ENCODE measurements at places on chromosomes 12 and 14.

DNA sequence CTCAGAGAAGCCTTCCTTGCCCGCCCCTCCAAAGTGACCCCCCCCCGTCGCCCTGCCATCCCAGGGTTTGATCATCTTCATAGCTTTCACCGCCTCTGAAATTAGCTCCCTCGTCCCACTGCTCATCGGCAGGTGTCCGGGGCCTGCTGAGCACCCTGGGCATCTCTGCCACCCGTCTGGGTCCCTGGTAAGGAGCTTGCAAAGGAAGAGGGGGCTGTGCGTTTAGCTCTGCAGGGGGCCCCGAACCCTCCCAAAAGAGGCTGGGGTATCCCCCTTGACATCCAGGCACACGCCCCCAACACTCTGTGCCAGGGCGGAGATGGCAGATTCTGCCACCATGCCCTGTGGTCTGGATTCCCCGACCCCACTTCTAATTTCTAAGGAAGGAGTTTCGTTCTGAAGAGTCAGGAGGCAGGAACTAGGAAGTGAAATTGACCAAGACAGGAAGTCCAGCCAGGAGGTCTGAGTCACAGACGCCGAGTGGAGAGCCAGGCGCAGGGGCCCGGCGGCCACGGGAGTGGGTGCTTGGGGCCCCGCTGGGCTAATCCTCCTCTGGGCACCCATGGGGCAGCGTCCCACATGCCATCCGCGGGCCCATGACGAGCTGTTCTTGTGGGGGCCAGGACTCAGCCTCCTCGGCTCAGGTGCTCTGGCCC lies 95.7 kb downstream of the RFLNA start:
- no peak for DNase-seq

DNA sequence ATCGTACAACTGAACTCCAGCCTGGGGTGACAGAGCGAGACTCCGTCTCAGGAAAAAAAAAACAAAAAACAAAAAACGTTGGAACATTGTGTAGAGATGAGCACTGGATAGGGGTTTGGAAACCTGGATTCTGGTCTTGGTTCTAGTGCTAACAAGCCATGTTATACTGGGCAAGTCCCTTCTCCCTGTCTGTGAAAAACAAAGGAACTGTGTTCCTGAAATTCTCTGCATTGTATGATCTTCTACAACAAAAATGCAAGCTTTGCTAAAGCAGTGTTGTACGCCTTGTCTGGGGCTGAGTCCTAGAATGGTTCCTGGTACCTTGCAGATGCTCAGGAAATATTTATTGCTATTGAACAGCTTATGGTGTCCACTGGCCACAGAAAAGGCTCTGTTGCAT lies 13.4 kb downstream of the GPRC5D start:
- no peak for DNase-seq

DNA sequence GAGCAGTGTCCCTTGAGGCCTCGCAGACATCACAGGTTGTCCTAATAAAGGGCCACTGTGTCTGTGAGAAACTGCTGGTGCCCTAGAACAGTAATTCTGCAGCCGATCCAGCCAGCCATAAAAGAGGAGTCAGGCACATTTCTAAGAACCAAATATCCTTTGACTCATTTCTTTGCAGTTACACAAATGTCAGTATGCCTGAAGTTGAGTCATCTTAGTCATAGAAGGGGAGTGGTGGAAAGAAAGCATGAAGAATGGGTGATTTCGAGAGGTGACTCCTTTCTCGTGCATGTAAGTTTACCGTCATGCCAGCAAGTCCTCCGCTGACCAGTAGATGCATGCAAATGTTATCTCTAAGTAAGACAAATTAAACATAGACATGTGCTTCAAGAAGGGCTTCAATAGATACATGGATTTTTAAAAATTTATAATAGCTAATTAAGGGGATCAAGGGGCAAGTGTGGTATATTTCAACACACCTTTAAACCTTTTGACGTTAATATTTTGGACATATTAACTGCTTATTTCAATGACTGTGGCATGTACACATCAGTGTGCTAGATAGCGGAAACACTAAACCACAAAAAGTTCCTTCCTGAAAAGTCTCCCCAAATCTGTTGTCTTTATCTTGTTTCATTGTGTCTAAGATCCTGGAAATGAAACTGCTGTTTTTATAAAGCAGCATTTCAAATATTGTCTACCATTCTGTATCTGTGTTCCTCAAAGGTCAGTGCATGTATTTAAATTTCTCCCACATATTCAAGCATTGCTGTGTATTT lies 497.4 kb downstream of the NPAS3 start:
- DNase-seq = no peak

DNA sequence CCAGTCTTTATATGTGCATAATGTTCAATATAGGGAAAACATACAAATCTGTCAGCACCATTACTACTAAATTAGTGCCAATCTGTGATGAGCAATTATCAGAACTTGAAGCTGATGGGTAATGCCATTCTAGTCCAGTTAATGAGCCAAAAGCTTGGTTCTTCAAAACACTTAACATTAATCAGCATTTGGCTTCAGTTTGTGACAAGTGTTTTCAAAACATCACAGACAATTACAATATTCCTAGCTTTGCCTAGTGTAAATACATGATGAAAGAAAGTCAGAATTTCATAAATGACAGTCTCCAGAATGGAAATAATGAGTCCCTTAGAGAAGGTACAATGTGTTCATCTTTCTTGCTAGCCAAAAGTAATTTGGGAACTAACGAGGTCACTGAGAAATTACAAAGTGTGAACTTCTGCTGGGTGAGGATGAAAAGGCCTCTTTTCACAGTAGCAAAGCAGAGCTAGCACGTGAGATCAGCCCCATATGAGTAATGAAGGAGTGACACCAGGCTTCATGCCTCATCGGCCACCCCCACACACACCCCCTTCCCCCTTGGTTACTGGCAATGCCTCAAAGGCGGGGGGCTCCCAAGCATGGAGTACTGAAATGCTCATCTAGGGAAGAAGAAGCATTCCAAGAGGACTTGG lies 180.6 kb upstream of the EEA1 start:
- no peak for DNase-seq

DNA sequence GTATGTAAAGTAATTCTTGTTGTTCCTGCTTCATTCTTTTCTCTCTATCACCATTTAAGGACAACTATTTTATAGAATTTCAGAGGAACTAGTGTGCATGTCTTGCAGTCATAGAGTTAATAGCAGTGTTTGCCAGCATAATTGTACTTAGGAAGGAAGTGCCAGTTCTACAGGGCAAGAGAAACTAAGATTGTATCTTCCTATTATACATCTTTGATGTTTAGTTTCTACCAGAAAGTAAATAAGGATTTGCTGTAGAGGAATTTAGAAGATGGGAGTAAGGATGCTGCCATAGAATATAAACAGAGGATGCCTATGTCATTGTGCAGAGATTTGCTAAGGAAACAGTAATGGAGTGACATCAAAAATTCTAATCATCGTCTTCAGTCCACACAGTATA lies 270.9 kb upstream of the NPAS3 start:
- no peak for DNase-seq

- DNase-seq = no peak
Measured at GRCh38 chr14:56248442-56248841, 130.2 kb downstream of the PELI2 start.

- DNase-seq = no peak
Measured at GRCh38 chr14:92923744-92924103, 774 bp downstream of the CHGA start.

- no peak for DNase-seq
Measured at GRCh38 chr12:68080577-68080976, 79.0 kb downstream of the IFNG start.

- peak; percentile 93 for DNase-seq
Measured at GRCh38 chr12:49092086-49092815, 2.4 kb downstream of the DHH start.

DNA sequence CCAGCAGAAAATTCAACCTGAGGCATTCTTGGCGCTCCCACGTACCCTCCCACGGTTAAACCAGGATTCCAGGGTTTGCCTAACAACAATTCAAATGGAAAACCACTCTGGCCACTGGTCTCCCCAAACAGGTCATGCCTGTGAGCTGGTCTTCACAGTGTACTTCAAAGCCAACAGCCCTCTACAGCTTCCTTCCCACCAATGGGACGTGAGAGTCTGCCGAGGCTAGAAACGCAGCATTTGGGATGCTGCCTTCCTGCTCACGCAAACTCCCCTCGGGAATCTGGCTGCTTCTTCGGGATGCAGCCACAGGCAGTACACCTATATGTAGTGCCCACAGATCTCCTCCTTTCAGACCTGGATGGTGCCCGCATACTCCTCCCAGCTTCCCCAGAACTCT lies 149.1 kb downstream of the KLHL28 start:
- no peak for DNase-seq

GRCh38 chr14:35243956-35244355 lies 48.2 kb upstream of the PSMA6 start:
- no peak for DNase-seq

GRCh38 chr12:9895215-9895971 lies 14.1 kb downstream of the KLRF2 start:
- peak; percentile 68 for DNase-seq

GRCh38 chr12:125187780-125188741 lies 122.8 kb downstream of the AACS start:
- no peak for DNase-seq

- DNase-seq = no peak
Measured at GRCh38 chr12:94304566-94305061, 155.1 kb downstream of the CEP83 start.

DNA sequence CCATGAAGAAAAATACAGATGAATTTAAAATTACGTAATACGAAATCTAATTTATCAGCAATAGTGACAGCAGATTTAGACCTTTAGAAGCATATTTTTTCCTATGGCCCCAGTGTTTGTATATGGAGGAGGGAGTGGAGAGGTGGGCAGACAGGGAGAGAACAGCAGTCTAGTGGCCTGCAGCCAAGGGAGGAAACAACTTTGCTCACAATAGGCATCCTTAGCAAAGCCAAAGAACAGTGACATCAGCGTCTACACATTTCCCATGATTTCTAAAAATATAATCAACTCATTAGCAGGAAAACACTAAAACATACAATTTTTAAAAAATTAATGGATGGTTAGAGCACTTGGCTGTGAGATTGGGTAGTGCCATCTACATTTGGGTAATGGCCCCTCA lies 622.6 kb upstream of the ATP2B1 start:
- DNase-seq = no peak

All from K562 (cell line).